Lung microvascular endothelial cell (primary cell): ENCODE measurements at places on chromosomes 1 and 21.

DNA sequence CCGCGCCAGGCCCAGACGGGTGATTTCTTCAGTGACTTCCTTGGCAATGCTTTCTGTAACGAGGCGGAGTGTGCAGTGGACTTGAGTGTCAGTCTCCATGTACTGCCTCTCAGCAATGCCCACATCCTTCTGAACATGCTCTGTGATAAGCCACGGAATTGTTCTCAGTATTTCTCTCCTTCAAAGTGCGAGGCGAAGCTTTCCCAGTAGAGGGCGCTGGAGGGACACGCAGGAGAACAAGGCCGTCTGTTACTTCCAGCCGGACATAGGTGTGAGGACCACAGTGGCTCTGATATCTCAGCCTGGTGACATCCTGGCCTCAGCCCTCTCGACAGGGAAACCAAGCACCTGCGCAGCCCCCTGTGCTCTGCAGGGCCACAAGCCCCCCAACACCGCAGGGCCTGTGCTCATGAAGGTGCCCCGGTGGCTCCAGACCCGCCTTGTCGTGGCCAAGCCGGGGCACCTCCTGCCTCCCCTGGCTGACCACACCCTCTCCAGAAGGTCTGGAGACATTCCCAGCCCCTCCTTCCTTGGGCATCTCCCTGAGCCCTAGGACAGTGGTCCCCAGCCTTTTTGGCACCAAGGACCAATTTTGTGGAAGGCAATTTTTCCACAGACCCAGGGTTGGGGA is 46.1 kb upstream of the BACE2 start:
- peak; percentile 72 for DNase-seq

DNA sequence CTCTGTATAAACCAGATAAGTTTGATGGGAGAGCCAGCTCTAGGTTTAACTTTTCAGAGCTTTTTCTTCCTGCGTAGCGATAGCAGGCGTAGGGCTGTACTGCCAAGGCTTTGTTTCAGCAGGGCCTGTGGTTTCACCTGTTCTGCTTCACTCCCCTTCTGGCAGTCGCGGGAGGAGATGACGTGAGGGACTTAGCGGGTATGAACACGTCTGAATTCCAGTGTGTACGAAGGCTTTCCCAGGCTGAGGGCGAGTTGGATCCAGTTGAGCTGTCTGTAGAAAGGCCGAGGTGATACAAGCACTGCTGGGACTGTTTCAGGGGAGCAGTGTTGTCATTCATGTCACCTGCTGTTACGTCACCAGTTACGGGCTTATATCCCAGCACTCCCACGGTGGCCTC is 21.2 kb downstream of the PEX14 start:
- DNase-seq = no peak

GRCh38 chr1:213050745-213051126 is 305 bp upstream of the RPS6KC1 start:
- DNase-seq = no peak

GRCh38 chr1:231020816-231021215 is 19.2 kb downstream of the FAM89A start:
- no peak for DNase-seq

- DNase-seq = no peak
Measured at GRCh38 chr1:71668065-71668464, 587.2 kb upstream of the ZRANB2 start.

DNA sequence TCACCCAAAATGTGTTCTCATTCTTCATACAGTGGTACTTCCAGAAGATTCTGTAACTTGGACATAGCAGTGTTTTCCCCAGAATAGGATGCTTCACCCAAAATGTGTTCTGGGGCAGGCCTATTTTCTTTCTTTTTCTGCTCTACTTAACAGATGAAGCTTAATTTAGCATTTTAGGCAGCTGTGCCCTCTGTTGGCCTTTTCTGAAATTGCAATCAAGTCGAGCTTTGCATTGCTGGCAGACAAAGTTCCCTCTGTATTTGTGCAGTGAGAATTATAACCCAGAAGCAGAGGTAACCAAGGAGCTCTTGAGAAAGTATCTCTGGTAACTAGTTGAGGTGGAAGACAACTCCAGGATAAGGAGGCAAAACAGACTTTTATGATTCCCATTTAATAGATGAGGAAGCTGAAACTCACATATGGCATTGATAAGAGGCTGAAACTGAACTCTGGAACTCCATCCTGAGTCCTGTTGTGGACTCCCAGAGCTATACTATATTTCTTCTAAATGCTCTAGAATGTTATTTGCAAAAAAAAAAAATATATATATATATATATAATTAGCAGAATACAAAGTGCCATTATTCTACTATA is 50.3 kb upstream of the L1TD1 start:
- DNase-seq = peak; percentile 51

GRCh38 chr1:204930155-204930523 is 59.5 kb downstream of the NFASC start:
- no peak for DNase-seq

DNA sequence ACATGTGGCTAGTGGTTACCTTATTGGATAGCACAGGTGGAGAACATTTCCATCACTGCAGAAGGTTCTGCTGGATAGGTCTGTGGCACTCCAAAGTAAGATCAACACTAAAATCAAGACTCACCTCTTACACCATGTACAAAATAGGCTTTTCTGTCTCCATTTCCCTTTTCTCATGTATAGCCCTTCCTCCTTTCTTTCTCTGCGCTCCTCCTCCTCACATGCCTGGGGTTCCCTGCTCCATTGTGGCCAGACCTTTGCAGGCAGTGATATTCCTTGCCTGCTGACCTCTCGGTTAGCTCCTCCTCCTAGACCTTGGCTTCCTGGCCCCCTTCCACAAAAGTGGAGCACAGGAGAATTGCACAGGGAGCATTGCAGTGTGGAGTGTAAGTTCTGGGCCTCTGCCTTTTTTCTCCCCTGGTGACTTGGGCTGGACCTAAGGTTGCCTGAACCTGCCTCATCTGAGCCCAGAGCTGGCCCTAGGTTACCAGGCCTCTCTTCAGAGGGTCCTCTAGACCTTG is 33.2 kb upstream of the RBM15 start:
- DNase-seq = no peak

- DNase-seq = no peak
Measured at GRCh38 chr21:32108566-32108965, 170.3 kb downstream of the MIS18A start.

DNA sequence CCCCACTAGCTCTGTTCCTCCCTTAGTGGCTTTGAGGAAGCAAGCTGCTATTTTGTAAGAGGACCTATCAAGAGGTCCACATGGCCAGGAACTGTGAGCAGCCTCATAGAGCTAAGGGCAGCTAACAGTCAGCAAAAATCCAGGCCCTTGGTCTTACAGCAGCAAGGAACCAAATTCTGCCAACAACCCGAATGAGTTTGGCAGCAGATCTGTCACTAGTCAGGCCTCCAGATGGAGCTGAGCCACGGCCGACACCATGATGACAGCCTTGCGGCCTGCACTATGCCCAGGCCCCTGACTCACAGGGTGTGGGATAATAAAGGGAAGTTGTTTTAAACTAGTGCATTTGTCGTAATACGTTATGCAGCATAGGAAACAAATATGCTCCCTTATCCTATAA is 28.0 kb upstream of the H3-3A start:
- DNase-seq = peak; percentile 92

DNA sequence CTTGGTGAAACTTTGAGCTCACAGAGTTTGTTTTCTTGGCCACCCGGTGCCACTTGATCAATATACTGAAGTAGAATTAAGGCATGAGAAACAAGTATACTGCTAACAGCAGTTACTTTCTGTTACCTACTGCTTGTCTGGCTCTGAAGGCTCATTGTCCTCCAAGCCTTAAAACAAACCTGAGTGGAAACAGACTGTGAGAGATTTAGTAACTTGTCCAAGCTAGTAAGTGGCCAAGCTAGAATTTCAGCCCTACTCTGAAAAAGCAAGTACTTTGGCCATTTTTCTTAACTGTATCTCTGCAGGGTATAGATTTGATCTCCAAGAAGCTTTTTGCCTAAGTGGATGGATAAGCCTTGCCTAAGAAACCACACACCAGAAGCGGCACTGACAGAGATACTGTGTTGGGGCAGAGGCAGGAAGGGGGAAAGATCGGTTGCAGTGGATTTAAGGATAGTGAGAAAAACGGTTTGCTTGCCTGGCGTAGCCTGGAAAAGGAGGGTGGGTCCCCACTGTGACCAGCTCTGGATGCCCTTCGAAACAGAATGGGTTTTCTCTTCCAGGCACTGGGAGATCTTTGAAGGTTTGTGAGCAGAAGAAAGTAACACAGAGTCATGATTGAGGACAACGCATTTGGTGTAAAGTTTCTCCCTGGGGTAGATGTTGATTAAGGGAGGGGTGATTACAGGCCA is 2.1 kb upstream of the MACO1 start:
- DNase-seq = no peak

GRCh38 chr1:66383168-66383567 is 150.8 kb upstream of the SGIP1 start:
- no peak for DNase-seq

- DNase-seq = no peak
Measured at GRCh38 chr21:43842742-43843141, 22.3 kb upstream of the AGPAT3 start.

- DNase-seq = no peak
Measured at GRCh38 chr1:199178646-199179045, 539.8 kb downstream of the PTPRC start.

DNA sequence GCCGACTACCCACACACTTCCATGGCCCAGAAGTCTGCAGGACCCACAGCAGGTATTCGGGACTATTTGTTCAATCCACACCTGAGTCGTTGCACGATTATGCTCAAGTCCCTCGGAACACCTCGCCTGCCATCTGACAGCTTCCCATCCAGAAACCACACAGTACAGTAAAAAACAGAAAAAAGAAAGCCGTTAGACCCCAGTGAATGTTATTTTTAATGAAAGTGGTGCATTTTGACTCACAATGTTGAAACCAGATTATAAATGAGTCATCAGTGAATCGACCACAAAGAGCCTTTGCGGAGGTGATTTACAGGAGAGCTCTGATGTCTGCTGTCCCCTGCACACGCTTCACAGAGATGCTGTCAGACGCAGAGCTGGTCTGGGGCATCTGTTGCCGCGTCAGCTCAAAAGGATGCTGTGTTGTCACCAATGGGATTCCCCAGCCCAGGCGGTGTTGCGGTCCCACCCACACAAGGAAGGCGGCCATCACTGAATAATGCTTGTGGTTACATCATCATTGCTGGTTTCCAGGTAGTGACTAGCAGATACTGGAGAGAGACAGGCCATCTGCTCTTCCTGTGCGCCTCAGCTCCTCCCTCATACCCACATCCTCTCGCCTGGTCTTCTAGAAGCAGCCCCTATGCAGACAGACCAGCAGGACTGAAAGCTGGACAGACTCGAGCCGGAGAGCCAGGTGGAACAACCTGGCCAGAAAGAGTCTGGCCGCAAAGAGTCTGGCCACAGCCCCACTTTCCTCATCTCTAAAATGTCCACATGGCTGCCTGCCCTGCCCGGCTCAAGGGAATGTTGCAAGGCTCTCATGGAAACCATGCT is 116.8 kb downstream of the TOMM20 start:
- DNase-seq = peak; percentile 95
